ENCODE measurements at places on chromosomes 5 and 9.

- no peak for DNase-seq
These were observed 593.3 kb downstream of the CDK5RAP2 start for GRCh38 chr9:119986713-119987112.

DNA sequence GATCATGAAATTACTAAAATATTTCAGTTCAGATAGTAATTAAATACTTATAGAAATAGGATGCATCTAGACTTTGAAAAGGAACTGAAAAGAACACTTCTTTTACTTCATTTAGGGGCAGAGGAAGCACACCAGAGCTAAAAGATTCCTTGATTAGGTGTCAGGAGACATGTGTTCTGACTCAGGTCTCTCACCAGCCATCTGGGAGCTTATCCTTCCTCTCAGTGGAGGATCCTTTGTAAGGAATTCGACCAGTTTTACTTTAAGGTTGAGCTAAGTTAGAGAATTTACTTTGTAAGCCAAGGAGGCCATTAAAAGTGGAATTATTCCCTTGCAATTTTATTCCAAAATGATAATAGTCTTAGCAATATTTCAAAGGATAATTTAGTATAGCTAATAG, 16.7 kb downstream of the VCAN start:
- DNase-seq = no peak

GRCh38 chr9:124686918-124687317, 84.2 kb downstream of the NR6A1 start:
- no peak for DNase-seq

GRCh38 chr5:37604290-37604689, 225.2 kb downstream of the WDR70 start:
- DNase-seq = no peak

- no peak for DNase-seq
These were observed 58.4 kb upstream of the TRIM32 start for GRCh38 chr9:116628716-116629115.

Measured in stimulated activated CD4-positive, alpha-beta T cell treated with anti-CD3 and anti-CD28 coated beads, TNF-alpha, amount 100 ng/mL, for 1 hour (primary cell).